Tongue (tissue), 3 donors: ENCODE measurements at places on chromosomes 1 and 21.

DNA sequence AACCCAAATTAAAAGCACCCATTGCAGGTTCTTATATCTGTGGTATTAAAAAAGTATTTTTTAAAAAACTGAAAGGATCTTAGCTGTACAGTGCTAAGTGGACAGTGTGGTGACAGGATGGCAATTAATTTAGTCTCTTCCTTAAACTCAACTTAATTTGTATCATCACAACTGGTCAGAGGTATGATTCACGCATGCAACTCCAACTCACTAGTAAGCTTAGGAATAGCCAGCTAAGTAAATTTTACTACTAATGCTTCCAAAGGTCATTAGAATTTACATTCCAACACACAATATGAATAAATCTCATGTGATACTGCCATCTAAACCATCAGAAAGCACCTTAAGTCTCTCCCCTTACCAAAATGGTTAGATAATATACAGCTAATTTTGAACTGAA lies 35.4 kb downstream of the ENAH start:
- DNase-seq: no peak

DNA sequence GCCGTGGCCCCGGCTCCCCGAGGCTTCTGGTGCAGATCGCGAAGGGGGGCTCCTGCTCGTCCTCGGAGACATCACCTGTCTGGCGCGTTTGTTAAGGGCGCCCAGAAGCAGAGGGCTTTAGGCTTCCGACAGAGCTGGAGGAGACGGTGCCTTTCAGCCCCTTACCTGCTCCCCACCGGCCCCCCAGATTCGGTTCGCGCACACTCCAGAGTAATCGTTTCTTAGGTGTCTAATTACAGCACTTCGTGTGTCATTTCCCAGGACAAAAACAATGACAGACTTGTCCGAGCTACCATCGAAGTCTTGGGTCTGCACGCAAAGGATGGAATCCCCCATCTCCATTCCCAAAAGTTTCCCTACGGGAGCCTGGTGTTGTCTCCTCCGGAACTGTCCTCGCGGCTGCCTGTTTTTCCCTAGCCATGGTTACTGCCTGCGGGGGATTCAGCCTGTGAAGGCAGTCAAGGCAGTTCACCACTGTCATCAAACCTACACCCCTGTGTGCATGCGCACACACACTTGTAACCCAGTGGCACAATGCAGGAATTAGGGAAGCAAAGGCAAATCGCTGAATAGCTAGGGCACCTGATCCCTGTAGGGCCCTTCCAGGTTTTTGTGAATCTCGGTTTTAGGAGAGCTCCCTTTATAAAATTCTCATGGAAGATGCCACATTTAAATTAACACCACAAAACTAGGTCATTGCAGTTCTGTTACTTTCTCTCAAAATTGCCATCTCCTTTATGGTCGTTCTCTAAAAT lies 738 bp upstream of the CDC42BPA start:
- peak; percentile 79 for DNase-seq

- DNase-seq: no peak
These were observed 467.8 kb downstream of the LMO4 start for GRCh38 chr1:87796471-87796901.

DNA sequence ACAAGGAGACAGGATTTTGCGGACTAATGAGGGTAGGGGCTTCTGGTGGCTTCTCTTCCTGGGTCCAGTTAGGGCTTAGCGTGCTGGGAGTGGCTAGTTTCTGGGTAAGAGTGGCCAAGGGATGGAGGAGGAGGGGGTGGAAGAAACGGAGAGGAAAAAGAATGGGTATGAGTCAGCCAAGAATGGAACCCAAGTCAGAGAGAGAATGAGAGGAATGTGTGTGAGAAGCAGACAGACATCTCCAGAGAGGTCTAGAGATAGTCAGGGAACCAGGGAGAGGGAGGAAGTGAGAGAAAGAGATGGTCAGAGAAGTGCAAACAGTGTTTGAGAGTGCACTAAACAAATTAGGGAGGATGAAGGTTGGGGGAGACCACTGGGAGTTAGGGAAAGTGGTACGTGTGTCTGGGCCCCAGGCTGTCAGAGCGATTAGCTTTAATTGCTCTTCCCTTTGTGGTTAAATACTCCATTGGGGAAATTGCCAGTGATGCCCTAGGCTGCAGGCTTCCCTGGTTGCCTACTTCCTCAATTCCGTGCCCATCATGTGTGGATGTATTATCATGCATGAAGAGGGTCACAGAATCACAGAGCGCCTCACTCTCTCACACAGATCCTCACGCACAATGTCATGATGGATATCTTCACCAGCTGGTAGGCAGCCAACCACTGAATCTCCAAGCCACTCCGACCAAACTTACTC lies 1.4 kb downstream of the PEA15 start:
- DNase-seq: no peak

DNA sequence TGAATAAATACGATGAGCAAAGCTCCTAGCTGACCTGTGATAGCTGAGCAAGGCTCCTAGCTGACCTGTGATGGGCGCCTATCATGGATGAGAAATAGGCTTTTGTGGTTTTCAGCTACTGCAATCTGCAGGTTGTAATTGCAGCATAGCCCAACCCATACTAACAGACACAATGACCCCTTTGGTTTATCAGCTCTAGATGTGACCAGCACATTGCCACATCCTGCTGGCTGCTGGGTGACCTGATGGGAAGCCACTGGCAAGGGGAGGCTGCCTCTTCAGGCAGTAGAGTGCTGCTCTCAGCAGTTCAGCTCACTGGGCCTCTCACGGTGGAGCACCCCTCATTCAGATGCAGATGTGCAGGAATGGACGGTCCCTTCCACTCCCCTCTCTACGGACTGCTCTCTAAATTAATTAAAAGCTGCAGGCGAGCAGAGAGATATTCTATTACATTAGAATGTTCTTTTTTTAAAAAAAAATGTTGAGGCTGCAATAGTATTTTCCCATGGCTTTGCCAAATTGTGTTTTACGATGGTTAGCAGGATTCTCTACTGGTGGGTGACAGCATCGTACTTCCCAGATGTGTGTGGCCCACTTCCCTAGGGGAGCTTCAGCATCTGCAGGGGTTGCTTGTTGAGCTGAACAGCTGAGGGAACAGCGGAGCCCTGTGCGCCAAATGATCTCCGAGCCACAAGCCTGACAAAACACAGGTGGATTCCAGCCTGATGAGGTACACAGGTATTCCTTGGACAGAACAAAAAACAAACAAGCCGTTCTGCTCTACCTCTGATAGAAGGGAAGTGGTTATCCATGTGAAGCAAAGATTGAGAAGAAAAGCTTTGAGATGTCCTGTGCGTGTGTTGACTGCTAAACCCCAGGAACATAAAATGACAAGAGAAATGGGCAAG lies 65.0 kb downstream of the SYT6 start:
- peak; percentile 69 for DNase-seq

- DNase-seq: peak; percentile 68
These were observed 1.5 kb downstream of the SPATA6 start for GRCh38 chr1:48470481-48470855.

GRCh38 chr1:63698001-63698838 lies 75.6 kb upstream of the ROR1 start:
- no peak for DNase-seq

DNA sequence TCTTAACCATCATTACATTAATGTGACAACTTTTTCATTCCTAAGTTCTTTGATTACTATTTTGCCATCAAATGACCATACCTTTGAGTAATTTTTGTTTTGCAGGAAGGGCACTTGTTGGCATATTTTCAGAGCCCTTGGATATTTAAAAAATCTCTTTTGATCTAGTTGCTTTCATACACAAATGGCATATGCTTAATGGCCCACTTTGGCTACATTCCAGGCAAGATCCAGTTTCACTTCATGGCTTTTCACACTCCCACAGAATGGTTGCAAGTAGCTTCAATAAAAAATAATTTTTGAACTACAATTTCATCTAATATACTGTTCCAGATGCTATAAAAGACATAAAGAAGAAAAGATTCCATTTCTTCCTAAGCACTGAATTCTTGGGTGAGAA lies 18.1 kb downstream of the ADAM30 start:
- peak; percentile 62 for DNase-seq

DNA sequence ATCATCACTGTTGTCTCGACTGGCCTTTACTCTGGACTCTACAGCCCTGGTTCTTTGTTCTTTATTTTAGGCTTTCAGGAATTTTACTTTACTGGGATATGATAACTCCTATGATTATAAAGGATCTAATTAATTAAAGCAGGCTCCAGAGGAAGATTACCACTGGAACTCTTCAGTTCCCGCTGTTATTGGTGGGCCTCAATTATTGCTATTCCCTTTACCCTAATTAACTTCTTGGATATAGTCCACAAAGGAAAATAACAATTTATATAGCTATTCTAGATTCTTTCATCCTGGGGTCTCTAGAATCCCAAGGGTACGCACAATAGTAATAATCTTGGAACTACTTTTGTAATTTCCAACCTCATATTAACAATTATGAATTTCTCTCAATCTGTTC lies 8.5 kb upstream of the OVAAL start:
- no peak for DNase-seq

DNA sequence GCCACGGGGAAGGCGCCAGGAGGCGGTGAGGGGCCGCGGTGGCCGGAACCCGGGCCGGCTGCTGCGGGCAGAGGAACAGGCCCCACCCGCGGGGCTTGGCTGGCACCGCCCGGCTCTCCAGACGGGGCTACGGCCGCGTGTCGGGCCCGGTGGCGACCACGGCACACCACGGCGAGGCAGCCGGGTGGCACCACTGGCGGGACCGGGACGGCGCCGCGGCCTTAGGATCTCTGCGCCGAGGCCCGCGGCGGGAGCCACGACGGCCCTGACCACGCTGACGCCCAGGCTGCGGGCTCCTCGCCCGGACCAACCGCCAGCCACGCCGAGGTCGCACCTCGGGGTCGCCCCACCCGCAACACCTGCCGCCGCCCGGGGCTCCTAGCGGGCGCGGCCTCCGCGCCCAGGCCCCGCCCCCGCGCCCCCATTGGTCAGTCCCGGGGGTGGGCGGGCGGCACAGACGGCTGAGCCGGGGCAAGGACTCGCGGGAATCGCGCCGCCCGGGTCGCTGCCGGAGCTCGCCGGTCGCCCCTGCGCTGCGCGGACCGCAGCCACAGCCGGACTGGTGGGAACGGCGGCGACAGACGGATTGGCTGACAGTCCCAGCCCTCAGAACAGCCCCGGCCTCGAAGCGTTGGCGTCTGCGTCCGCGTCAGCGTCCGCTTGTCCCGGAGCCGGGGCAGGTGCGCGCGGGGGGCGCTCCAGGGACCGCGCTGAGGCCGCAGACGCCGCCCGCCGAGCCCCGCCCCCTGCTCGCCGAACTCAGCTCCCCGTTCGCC lies at the start of gene BMP8A:
BMP8A (plus strand) TSS at position 491 of the 776 bp plus-strand sequence. CDS start 356 bp downstream, outside the sequence.
- peak; percentile 59 for DNase-seq

DNA sequence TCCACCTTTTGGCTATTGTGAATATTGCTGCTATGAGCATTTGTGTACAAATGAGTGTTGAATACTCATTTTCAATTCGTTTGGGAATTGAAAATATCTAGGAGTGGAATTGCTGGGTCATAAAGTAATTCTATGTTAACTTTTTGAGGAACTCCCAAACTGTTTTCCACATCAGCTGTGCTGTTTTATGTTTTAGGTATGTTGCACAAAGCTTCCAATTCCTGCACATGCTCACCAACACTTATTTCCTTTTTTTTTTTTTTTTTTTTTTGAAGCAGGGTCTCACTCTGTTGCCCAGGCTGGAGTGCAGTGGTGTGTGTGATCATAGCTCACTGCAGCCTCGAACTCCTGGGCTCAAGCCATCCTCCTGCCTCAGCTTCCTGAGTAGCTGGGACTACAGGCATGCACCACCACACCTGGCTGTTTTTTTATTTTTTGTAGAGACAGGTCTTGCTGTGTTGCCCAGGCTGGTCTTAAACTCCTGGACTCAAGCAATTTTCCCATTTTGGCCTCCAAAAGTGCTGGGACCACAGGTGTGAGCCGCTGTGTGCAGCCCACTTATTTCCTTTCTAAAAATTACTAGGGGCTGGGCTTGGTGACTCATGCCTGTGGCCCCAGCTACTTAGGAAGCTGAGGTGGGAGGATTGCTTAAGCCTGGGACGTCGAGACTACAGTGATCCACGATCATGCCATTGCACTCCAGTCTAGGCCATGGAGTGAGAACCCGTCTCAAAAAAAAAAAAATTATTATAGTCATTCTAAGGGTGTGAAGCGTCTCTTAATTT lies 33.4 kb downstream of the TMCC2 start:
- DNase-seq: no peak

GRCh38 chr1:35326246-35326866 lies 57.8 kb downstream of the ZMYM4 start:
- DNase-seq: no peak

GRCh38 chr1:94716965-94717364 lies 103.2 kb upstream of the SLC44A3 start:
- no peak for DNase-seq

- DNase-seq: no peak
These were observed 264.6 kb upstream of the PROX1 start for GRCh38 chr1:213723187-213723586.

DNA sequence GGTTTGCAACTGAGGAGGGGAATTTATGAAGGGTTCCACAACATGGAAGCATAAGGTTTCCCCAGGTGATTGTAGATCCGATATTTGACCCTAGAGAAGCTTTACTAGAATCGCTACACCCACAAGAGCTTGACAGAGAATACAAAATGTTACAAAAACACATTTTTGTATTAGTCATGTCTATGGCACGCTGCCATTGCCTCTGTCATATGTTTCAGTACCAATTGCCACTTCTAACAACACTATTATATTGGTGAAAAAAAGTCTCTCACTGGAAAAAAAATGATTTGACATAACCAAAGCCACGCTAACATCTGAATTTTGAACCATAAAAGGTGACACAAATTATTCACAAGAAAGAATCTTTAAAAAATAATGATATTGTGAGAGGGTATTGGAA lies 214.5 kb downstream of the KCNT2 start:
- no peak for DNase-seq

- DNase-seq: peak; percentile 20
These were observed 102.3 kb upstream of the F3 start for GRCh38 chr1:94643819-94644218.

GRCh38 chr1:234727018-234727940 lies 117.3 kb upstream of the IRF2BP2 start:
- DNase-seq: no peak

- DNase-seq: no peak
These were observed 112.8 kb downstream of the HIVEP3 start for GRCh38 chr1:41805771-41806471.

DNA sequence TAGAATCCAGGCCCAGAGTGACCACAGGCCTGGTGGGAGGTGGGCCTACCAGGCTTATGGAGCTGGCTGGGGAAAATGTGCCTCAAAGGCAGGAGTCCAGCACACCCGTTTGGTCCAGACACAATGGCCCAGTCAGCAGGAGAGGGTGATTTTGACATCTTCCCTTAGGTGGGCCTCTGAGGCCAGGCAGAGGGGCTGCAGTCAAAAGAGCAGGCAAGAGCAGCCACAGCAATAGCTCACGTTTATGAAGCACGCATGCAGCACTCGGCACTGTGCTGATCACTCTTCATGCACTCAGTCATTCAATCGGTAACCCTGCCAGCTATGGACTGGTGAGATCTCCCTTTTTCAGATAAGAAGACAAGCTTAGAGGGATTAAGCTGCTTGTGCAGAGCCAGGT lies 146.8 kb downstream of the LRIG2 start:
- no peak for DNase-seq

DNA sequence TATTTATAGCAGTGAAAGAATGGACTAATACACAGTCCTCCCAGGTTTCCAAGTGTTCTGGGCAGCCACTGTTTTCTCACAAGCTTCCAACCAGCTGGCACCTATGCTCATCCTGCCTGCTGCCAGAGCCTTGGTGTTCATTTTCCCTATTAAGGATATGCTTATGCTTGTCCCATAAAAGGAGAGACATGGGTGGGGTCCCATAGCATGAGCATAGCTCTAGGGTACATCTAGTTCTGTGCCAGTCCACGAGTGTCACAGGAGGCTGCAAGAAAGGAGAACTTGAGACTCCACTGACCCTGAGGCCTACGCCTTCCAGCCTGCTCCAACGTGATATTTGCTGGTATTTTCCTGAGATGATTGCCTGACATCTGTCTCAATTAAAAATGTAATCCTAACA lies 192.4 kb upstream of the PTGFR start:
- DNase-seq: no peak
